ENCODE measurements at places on chromosomes 16 and 17. TPM values are rescaled to one million over a fixed set of nuclear protein-coding genes. Genes with fewer than 3 reads are reported as not detected.

Gene SP2
- total RNA-seq = 1.8 TPM

Gene SYNGR3
- total RNA-seq = 2.7 TPM

Gene MYL4
- 1,135 TPM for total RNA-seq

Gene ENO3
- 1,073 TPM for total RNA-seq

Gene MRPL38
- total RNA-seq = 38.2 TPM

Gene SKAP1
- total RNA-seq = not detected

Gene TRIM72
- 331 TPM for total RNA-seq

Gene PPP1R27
- 12.7 TPM for total RNA-seq

GRCh38 chr17:35616536-35616935, 29.4 kb downstream of the AP2B1 start:
- no peak for DNase-seq

GRCh38 chr17:55458978-55459377, 37.3 kb upstream of the MMD start:
- no peak for DNase-seq

DNA sequence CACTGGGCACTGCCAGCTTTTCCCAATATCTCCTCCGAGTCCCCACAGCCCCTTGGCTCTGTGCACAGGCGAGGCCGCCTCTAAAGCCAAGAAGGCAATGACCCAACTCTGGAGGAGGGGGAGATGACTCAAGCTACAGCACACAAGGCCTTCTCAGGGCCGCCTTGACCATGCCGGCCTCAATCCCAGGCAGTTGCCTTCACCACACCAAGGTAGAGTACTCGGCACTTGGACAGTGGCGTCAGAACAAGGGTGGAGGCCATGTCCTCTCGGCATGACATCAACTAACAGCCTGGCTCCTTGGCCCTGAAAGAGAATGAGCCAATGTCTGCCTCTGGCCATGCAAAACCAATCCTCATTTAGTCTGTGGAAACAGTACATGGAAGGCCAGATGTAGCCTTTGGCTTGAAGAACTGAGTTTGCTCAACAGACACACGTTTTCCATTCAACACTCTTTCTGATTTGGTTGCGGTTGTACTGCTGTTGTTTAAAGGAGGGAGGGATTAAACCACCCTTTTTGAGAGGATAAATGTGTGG, 139.6 kb downstream of the XYLT1 start:
- no peak for DNase-seq

DNA sequence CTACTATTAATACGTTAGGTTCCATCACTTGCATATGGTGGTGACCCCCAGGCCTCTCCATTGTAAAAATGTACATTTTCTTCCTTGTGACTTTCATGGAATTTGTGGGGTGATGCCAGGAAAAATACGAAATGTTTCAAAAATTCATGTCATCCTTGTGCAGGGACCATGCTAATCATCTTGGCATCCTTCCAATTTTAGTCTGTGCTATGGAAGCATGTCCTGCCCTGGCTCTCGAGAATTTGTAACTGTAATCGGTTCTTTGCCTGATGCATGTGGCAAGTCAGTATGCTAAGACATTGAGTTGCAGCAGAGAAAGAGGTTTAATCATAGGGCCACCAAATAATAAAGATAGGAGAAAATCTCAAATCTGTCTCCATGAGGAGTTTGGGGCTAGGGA, 14.3 kb upstream of the GINS3 start:
- no peak for DNase-seq

DNA sequence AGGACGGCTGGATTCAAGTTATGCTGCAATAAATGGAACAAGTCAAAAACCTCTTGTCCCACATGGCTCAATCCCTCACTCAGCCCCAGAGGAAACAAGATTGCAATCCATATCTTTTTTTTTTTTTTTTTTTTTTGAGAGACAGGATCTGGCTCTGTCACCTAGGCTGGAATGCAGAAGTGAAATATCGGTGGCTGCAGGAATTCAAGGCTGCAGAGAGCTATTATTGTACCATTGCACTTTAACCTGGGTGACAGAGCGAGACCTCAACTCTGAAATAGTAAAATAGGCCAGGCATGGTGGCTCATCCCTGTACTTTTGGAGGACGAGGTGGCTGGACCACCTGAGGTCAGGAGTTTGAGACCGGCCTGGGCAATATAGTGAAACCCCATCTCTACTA, 2.7 kb upstream of the PDE6G start:
- DNase-seq = no peak

DNA sequence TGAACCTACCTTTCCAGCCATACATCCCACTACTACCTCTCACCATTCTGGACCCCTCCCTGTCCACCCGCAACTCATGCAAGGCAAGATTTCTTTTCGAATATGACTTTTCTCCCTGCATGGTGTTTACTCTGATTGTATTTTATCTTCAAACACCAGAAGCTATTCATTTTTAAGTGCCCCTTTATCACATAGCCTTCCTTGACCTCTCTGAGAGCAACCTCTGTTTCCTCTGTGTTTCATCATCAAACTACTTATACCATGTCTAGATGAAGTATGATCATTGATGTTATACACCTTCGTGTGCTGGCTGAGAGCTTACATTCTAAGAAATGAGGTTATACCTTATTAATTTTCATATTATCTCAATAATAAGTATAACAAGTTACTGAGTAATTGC, 31.8 kb downstream of the SYCE1L start:
- DNase-seq = no peak

DNA sequence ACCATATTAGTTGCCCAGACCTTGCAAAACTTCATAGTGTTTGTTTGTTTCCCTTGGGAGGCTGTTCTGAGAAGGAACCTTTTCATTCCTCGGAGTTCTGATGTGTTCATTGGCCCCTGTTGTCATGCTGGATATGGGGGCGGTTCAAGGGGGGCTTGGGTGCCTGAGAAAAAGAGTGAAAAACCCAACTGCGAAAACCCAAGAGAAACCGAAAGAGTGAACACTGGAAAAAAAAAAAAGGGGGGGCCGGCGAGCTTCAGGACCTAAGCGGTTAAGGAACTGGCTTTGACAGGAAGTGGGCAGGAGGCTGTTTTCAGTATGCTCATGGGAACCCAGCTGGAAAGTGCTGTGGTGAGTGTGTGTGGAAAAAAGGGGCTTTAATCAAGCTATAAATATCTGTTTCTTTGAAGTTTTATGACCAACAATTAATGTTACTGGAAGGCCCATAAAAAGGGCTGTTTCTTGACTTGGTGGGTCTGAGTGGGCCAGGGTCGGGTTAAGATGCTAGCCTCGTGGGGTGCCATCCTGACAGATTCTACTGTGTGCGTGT, 510.7 kb downstream of the MAF start:
- no peak for DNase-seq

DNA sequence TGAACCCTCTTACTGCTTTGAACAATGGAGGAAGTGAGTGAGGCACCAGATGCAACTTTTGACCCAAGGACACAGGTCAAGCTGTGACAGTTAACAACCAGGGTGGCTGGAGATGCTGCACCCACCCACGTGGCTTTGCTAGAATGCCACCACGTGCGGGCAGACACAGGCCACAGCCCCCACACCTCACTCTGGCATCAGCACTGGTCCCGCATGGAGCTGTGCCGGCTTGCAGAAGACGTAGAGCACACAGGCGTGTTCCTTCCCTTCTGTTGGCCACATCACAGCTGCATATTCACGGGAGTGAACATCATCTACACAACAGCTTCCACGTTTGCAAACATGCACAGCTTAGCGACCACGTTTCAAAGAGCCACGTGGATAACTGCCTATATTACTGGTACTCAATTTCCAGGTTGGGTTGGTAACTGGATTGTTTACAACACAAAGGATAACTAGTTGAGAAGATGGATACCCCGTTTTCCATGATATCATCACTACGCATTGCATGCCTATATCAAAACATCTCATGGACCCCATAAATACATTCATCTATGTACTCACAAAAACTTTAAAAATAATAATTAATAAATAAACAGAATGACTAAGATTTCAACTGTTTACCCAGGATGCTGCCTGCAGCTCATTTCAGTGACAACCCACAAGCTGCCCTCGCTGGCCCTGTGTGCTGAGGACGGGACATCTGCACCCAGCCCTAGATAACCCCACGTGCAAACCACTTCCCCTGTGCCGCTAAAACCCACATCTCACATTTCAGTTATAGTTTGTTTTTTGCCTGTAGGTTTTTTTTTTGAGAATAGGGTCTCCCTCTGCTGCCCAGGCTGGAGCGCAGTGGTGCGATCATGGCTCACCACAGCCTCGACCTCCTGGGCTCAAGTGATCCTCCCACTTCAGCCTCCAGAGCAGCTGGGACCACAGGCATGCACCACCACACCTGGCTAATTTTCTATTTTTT, 132.0 kb downstream of the ANKRD11 start:
- no peak for DNase-seq

DNA sequence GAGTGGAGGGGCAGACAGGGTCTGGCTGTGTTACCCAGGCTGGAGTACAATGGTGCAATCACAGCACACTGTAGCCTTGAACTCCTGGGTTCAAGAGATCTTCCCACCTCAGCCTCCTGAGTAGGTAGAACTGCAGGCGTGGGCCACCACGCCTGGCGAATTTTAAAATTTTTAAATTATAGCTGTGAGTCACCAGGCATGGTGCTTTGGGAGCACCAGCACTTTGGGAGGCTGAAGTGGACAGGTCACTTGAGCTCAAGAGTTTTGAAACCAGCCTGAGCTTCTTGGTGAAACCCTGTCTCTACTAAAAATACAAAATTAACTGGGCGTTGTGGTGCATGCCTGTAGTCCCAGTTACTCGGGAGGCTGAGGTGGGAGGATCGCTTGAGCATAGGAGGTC, 114.0 kb downstream of the CHD9 start:
- DNase-seq = no peak

DNA sequence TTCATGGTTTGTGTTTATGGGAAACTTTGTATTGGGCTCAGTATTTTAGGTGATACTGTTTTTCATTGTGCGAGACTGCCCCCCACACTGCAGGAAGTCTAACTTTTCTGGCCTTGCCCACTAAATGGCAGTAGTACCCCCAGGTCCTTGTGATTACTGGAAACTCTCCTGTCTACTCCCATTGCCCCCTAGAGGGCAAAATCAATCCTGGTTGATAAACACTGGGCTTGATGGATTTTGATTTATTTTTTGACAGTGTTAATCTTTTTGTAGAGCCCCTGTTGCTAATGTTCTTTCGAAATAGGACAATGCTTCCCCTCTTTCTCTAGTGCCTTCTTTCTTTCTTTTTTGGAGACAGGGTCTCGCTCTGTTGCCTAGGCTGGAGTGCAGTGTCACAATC, 15.5 kb downstream of the METTL9 start:
- no peak for DNase-seq

GRCh38 chr16:75196836-75197235, 10.1 kb downstream of the CTRB2 start:
- DNase-seq = no peak

- no peak for DNase-seq
Observed at GRCh38 chr17:4124999-4125398, 17.8 kb downstream of the ZZEF1 start.

- peak; percentile 50 for DNase-seq
Observed at GRCh38 chr16:75112734-75113491, 3.7 kb downstream of the LDHD start.

DNA sequence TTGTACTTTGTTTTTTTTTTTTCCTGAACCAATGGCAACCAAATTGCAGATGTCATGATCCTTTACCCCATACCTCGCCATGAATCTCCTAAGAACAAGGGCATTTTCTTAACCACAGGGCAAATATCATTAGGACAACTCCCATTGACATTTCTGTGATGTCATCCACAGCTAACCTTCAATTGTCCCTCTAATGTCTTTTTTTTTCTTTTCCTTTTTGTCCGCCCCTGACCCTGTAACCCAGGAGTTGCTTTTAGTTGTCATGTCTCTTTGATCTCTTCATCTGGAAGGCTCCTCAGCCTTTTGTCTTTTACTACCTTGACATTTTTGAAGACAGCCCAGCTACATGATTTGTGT, 410 bp upstream of the NAGPA start:
- DNase-seq = no peak

GRCh38 chr16:28250999-28251398, 39.2 kb upstream of the XPO6 start:
- DNase-seq = no peak

DNA sequence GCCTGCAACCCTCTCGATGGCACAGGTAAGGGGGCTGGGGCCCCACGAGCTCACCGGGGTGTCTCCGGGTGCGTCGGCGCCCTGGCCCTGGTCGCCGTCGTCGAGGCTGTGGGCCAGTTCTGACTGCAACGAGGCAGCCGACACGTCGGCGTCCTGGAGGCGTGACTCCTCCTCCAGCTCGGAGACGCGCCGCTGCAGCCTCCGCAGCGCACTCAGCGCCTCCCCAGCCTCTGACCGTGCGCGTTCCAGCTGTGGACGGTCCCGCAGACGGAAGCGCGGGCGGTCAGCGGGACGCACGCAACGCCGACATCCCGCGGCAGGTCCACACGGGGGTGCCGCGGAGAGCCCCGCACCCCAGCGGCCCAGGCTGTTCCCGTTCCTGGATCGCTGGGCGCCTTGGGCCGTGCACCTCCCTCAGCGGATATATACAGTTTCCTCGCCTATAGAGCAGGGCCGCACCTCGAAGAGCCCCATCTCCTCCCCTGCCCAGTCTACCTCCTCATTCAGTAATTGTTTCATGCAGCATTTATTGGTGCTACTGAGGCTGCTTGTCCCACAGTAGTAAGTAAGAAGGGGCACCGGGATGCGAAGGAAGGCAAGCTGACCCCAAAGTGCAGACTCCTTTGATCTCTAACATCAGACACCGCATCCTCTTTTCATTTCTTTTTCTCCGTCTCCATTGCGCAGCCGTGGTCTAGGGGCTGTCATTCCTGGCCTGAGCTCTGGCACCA, 5.8 kb downstream of the THOC6 start:
- no peak for DNase-seq

- no peak for DNase-seq
Observed at GRCh38 chr16:70614208-70614951, 32.0 kb upstream of the IL34 start.

- DNase-seq = no peak
Observed at GRCh38 chr17:11082559-11082958, 158.5 kb upstream of the SHISA6 start.

- DNase-seq = peak; percentile 2
Observed at GRCh38 chr16:22861580-22861979, 47.6 kb downstream of the HS3ST2 start.

DNA sequence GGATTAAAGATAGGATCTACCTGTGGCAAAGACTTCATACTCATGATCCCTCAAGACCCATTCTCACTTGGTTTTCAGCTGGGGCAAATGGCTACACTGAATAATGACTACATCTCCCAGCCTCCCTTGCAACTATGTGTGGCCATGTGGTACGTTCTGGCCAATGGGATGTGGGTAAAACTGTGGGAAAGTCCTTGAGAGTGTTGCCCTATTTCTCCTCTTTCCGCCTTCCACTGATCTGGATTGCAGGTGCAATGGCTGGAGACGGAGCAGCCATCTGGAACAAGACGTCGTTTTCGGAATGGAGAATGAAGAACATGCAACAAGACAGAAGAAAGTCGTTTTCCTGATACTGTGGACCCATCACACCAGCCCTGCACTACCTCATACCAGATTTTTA, 48.5 kb downstream of the HAPSTR1 start:
- no peak for DNase-seq

Measured in myocyte (in vitro differentiated cells).